ENCODE measurements at places on chromosomes 1 and 21.

GRCh38 chr1:6287431-6287886 is 26.6 kb upstream of the GPR153 start:
- peak; percentile 96 for DNase-seq

DNA sequence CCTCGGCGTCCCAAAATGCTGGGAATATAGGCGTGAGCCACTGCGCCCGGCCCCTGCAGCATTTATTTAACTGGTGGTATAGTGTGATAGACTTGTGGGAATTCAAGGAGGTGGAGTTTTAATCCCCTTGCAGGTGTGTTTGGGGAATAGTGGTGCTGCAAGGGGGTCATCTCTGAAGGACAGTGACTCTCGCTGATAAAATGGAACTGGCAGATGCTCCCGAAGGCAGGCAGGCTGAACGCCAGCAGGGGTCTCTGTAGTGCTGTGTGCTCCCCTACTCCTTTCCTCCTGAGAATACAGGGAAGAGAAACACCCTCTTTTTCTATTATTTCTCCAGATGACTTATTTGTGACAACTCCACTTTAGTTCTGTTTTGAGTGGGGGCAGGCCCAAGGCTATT is 4.0 kb downstream of the OSCP1 start:
- no peak for DNase-seq

DNA sequence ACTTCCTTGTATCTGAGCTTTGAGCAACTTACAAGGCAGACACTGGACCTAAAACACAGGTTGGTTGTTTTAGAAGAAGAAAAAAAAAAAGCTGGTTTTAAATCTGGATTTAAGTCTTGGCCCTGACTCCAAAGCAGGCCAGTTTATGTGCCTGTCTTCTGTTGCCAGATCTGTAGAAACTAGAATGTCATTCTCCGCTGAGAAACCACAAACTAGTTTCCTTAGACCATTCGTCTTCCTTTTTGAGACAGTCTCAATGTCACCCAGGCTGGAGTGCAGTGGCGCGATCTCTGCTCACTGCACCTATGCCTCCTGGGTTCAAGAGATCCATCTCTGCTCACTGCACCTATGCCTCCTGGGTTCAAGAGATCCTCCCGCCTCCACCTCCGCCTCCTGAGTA is 33.9 kb downstream of the APP start:
- DNase-seq: no peak

- no peak for DNase-seq
Measured at GRCh38 chr1:182397653-182398393, 2.6 kb downstream of the TEDDM1 start.

DNA sequence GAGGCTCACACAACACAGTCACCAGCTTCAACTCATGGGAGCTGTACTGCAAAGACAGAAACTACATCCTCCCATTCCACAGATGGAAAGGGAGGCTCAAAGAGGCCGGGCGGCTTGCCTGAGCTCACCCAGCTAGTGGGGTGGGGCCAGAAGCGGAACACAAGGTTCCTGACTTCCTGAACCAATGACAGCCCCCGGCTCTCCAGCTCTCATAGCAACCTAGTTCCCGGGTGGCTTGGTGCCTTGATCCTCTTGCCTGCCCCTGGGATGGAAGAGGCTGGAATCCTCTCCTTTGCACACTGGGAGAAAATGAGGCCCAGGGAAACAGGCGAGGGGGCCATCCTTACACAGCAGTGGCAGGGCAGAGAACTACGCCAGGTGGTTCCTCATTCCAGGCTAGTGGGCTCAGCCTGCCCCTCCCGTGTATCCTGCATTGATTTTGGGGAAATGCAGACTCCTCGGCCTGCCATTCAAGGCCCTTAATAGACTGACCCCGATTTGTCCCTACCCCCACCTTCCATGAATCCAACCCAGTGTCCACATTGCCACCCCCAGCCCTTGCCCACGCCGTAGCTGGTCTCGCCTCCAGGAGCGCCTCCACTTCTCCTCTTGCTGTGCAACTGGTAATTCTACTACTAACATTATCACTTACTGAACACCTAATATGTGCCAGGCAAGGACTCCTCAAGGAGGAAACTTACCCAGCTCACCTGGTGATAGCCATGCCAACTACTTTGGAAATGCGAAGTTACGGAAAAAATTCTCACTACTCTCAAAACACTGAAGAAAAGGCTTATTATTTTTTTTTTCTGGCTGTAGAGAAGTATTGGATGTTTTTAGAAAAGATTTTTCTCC is 5.0 kb downstream of the RAP1GAP start:
- DNase-seq: no peak

DNA sequence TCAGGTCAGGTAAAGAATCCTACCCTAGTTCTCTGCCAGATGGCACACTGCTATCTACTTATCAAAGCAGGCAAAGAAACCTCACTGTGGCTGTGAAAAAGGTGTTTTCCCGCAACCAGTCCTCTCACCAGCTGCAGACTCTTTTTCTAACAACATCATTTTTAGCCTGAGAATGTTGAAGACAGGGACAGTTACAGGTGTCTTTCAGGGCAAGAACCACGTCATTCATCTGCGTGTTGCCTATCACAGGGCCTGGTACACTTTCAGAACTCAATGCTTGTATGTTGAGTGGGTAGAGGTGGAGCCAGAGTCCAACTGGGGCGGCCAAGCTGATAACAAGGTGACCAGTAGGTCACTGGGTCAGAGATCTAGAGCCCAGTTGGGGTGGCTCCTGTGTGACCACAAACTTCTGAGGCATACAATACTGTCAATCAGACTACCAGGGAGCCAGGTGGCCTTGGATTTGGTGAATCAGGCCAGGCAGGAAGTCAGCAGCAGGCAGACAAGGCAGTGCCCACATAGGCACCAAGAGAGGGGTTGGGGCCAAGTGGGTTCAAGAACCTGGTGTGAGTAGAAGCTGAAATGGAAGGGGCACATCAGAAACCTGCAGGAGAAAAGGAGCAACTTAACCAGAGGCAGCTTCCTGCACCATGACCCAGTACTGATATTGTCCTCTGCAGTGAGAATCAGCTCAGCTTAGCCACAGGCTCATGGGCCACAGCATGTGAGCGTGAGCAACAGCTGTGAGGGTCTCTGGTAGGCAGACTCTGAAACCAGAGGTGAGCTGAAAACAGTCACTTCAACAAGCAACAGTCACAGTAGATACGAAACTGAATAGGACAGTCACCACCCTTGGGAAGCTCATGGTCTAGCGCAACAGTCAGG is 123.6 kb downstream of the DTL start:
- DNase-seq: no peak

GRCh38 chr1:30912224-30912623 is 3.7 kb upstream of the SDC3 start:
- DNase-seq: no peak

GRCh38 chr1:59355361-59355760 is 58.5 kb downstream of the FGGY start:
- no peak for DNase-seq

DNA sequence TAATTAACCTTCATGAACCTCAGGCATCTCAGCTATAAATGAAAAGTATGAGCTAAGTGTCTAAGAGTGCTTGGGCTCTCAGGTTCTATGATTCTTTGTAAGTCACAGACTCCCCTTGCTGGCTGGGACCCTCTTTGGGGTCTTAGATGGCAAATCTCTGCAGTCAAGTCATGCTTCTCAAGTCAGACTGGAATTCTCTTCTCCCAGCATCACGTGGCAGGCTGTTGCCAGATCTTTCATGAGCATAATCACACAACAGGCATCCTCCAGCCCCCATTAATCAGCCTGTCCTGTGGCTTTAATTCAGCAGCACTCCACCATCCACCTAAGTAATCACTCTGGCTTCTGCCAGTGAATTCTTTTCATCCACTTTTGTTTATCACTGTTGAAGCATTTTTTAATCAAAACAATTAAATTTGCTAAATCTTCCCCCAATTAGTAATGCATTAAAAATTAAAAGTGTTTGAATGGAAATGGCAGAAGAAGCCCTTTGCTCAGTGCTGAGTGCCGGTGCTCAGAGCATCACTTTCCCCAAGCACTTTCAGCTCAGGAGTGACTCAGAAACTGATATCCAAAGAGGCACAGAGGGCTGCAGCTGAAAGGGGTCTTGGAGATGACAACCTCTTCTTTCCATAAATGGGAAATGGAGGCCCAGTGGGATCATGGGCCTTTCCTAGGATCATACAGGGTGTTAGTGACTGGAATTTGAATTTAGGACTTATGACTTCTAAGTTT is 50.2 kb downstream of the C8A start:
- DNase-seq: no peak

DNA sequence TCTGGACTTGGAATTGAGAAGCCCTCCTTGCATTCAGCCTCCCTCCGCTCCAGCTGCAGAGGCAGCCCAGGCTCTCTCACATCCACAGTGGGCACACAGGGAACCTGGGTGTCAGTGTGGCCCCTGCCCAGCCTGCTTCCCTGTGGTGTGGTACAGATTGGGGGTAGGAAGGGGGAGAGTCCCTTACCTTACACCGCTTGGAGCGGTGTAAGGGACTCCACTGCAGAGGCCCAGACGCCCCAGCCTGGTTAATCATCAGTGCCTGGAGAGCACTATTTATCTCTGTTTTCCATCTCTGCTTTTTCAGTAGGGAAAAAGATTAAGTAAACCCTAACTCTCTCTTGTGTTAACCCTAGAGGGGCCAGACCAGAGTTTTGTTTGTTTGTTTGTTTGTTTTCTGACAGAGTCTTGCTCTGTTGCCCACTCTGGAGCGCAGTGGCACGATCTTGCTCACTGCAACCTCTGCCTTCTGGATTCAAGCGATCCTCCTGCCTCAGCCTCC is 803 bp upstream of the RHBG start:
- no peak for DNase-seq

DNA sequence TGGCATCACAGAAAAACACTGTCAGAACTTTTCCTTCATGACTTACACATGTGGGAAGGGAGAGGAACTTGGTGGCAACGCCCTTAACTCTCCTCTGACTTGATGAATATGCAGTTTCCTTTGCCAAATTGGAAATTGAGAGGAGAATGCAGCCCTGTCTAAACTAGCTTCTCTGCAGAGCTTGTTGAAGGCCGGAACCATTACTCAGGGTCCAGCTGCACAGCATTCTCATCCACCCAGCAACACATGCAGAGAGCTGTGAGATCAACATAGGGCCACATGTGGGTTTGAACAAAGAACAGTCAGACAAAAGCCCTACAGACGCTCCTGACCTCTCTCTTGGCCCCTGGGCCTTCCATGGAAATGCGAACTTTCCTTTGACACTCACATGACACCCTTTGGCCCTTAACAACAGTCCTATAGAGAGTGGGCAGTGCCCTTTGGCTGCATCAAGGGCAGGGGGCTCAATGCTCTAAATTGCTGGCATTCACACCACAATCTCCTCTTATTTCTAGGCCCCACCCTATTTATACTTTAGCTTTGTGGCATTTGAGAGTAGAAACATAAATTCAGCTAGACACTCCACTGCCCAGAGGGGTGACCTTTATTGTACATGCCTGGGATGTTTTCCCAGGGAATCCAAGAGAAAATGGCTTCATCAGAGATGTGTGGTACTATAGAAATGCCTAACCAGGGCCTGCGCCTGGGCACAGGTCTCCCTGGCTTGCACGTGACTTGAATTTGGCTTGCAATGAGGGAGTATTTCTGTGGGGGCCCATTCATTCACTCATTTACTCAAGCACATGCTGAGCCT is 64.4 kb downstream of the CDC7 start:
- DNase-seq: no peak

DNA sequence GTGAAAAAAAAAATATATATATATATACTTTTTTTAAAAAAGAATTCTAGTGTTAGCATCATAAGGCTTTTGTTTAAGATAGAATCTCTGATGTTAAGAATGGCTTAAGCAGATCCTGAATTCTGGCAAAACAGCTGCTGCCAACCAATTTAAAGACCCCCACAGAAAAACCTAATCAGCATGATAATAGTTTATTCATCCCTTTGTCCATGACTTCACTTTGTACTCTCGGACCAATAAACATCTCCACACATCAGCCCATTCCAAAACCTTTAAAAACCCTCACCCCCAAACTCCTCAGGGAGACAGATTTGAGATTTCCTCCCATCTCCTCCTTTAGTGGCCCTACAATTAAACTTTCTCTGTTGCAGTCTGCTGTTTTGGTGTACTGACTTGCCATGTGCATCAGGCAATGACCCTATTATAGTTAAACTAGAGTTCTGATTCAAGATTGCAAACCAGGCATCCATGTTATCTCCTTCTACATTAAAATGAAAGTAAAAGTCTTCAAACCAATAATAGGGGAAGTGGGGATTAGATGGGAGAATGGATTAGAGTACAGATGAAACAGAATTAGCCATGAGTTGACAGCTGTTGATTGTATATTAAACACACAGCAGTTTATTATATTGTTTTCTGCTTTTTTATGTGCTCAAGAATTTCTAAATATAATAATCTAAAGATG is 9.8 kb upstream of the PHTF1 start:
- no peak for DNase-seq

GRCh38 chr1:53025034-53025768 is 36.8 kb upstream of the PODN start:
- no peak for DNase-seq

GRCh38 chr1:196143602-196144342 is 464.5 kb downstream of the KCNT2 start:
- no peak for DNase-seq

GRCh38 chr1:9881838-9882249 is 28.2 kb downstream of the CTNNBIP1 start:
- DNase-seq: no peak

- DNase-seq: no peak
Measured at GRCh38 chr1:157001304-157001703, 44.2 kb downstream of the ARHGEF11 start.

DNA sequence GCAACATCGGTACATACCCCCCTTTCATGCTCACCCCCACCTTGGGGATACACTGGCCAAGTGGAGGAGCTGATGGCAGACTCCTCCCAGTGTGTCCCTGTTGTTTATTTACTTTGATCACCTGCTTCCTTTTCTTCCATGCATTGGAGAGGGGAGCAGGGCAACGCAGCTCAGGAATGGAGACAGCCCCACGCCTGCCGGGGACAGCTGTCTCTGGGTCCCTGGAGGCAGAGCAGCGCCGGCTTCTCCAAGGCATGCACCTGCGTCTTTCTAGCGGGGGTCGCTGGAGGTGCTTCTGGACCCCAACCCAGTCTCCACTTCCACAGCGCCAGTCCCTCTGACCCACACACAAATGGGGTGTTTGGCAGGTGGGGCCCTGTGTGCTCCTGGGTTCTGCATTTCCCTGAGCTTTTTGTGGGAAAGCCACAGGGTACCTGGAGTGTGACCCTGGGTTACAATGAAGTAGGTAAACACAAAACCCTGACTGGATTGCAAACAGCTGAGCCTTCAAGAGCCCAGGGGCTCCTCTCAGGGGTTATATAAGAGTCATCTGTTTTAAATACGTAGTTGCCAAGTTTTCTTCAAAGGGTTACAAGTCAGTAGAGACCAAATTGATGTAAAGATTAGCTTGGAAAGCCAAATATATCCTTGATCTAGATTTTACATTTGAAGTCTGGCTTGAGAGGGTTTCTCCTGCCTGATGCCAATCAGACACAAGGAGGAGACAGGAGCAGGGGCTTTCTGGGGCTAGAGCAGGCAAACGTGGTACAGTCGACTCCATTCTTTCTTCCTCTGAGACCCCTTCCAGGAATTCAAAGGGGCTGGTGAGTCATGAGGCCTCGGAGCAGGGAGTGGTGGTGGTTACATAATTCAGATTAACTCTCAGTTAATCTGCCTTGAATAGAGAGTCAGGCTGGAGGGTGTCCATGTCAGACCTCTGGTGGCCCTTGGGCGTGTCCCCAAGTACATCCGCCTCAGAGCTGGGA is 4.5 kb downstream of the AJAP1 start:
- DNase-seq: no peak

Data from NCI-H1092 (cell line).